ENCODE measurements at places on chromosomes 1 and 21. TPM values are rescaled to one million over a fixed set of nuclear protein-coding genes. Genes with fewer than 3 reads are reported as not detected.

Gene ADGRL4
- 15.2 TPM for total RNA-seq

Gene GPR3
- total RNA-seq, result 0.14 TPM

Gene CFAP410
- total RNA-seq, result 71.3 TPM

Gene SPRR2B
- total RNA-seq, result not detected

Gene TFF2
- total RNA-seq, result not detected
